ENCODE measurements at places on chromosomes 4 and X.

GRCh38 chr4:87078987-87079486, 141.4 kb downstream of the KLHL8 start:
- no peak for DNase-seq

GRCh38 chrX:110418316-110419235, 59.9 kb downstream of the RTL9 start:
- no peak for DNase-seq

- no peak for DNase-seq
Measured at GRCh38 chr4:85142451-85142850, 176.0 kb upstream of the WDFY3 start.

DNA sequence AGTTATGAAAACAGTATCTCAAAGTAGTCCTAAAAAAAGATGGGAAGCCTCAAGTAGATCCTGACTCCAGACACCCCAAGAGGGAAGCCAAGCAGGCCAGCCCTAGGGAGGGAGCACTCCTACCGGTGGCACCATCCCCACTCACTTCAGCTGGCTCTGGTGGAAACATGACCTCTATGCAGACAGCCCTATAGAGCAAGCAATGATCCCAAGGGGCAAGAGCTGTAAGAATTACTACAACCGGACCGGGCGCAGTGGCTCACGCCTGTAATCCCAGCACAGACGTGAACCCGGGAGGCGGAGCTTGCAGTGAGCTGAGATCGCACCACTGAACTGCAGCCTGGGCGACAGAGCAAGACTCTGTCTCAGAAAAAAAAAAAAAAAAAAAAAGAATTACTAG, 5.7 kb downstream of the LETM1 start:
- no peak for DNase-seq

DNA sequence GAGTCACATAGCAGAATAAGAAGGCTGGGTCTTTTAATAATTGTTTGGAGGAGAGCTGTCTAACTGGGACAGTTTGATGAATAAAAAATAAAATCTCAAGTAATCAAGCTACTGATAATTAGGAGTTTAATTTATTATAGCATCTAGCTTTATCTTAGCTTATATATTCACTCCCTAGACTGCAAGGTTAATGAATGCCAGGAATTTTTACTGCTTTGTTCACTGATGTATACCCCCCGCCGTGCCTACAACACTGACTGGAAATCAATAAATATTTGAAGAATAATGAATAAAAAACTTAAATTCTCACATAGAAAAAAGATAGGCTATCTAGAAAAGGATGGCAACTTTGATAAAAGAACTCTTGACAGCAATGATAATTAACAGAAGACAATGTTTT, 59.7 kb downstream of the IQCM start:
- no peak for DNase-seq

DNA sequence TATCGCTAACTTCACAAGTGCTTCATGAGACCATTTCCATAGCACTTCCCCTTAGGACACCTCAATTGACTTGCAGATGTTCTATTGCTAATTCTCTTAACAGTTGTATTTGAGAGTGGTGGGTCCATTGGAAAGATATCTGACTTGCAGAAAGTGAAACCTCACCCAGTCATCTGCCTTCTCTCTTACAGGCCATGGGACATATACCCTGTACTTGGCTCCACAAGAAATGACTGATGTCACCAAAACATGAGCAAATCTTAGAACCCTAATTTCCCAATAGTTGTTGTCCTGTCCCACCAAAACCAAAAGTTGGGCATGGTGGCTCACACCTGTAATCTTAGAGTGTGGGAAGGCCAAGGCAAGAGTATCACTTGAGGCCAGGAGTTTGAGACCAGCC, 101.9 kb upstream of the MAML3 start:
- DNase-seq: no peak

DNA sequence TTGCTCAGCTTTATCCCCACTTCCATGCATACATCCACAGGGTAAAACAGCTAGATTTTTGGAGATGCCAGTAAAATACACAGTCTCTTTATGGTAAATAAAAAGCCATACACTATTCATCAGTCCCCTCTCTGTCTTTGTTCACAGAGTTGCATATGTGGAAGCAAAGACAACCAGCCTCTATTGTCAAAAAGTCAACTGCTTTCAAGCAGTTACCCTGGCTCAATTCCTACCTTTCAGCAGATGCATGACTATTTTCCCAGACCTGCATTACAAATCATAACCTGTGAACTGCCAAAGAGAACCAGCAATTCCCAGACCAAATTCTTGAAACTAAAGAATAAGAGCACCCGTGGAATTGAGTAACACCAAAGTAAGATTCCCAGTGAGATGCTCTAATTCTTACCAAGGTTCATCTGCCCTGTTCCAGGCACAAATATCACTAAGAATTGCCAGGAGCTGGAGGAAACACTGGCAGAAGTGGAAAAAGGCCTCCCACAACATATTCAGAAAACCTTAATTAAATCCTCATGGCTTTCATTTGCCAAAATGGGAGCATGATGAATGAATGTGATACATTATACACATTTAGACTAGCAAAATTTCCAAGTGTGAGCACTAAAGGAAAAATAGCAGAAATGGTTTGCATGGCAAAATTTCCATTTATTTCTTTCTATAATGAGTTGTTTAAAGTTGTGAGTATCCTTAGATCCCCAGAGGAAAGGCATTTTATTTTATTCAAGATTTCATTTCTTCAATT, 391.2 kb upstream of the ADGRL3 start:
- DNase-seq: no peak

- no peak for DNase-seq
Measured at GRCh38 chrX:68837119-68837518, 8.3 kb downstream of the EFNB1 start.

DNA sequence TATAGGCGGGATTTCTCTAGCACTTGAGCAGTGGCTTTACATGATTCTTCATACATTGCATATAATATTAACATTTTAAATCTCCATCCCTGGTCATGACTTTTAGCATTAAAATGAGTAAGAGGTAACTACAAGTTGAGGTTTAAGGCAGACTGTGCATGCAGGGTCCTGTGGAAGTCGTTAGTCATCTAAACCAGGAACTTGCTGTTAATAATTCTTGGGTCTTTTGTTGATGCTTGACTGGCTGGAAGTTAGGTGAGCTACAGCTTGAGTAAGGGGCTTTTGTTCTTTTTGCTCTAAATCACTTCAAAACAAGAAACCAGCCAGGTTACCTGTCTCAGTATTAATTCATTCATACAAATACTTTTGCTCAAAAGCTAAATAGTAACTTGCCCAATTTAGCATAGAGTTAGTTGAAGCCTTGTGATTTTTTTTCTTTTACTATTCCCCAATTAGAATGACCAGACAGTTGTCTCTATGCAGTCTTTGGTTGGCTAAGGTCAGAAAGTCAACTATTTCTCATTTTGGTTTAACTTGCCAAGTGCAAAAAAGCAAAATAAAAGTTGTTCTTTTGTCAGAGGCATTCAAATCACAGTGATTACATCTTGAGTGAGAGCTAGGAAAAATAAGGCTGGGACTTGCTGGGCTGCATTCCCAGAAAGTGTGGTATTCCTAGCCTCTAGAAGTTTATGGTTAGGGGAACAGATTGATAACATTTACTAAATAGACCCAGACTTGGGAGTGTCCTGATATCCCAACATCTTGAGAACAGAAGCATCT, 516.9 kb downstream of the PDHA2 start:
- no peak for DNase-seq
